ENCODE measurements at places on chromosomes 7 and 10. TPM values are rescaled to one million over a fixed set of nuclear protein-coding genes. Genes with fewer than 3 reads are reported as not detected.

DNA sequence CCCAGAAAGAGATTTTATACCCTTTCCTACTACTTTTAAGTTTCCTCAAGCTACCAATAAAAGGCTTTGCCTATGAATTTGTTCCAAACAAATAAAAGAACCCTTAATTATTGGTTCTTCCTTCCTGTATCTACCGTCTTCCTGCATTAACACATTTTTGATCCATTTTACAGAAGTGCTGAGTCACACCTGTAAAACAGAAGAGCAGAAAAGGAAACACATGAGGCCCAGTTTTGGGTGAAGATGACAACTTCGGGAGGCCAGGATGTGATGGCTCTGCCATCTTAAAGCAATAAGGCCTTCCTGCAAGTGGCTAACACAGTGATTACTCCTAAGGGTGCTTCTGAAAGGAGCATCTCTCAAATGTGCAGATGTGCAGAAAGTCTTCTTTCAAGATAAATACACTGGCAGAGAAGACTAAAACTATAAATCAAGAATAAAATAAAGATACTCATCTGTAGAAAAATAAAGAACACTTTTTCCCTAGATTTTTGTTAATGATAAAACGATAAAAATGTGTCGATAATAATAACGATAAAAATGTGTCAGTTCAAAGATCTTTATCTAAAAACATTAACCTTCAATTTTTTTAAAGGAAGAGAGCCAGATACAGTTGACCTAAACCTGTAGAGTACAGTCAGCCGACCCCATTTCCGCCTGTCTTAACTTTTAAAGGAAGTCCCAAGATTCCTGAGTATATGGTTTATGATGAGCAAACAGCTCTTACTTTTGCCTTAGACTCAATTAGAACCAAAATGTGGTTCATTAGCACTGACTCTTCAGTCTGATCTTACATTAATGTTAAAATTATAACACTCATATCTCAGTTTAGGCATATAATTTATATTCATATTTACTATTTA is 108.6 kb downstream of the UBE2H start:
- DNase-seq = no peak

- no peak for DNase-seq
Measured at GRCh38 chr7:142885311-142886230, at the start of gene TRPV6. Gene TRPV6 (minus strand): TSS chr7:142885745.

APBB1IP gene
- 99.8 TPM for total RNA-seq

GRCh38 chr7:7830122-7830878 is 111.9 kb upstream of the RPA3 start:
- DNase-seq = no peak

DNA sequence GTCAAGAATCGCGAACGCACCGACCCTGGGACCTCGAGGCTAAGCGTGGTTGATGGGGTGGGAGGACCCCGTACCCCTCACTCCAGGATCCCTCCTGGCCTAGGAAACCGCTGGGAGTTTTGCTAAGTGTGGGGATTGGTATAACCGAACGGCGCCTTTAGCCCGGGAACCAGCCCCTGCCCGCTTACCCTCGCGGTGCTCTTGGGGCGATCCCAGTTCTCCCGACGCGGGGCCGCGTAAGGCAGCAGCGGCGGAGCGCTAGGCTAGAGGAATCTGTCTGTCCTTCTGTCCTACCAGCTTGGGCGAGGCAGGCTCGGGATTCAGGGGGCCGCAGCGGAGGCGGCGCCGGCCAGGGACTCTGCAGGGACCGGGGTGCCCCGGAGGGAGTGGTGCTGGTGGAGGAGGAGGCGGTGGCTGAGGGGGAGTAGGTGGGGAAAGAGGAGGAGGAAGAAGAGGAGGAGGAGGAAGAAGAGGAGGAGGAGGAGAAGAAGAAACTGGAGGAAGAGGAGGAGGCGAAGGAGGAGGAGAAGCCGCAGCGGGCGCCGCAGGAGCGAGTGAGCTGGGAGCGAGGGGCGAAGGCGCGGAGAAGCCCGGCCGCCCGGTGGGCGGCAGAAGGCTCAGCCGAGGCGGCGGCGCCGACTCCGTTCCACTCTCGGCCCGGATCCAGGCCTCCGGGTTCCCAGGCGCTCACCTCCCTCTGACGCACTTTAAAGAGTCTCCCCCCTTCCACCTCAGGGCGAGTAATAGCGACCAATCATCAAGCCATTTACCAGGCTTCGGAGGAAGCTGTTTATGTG is 439 bp upstream of the EMX2 start:
- no peak for DNase-seq

HOXA2 gene
- total RNA-seq = not detected

DNA sequence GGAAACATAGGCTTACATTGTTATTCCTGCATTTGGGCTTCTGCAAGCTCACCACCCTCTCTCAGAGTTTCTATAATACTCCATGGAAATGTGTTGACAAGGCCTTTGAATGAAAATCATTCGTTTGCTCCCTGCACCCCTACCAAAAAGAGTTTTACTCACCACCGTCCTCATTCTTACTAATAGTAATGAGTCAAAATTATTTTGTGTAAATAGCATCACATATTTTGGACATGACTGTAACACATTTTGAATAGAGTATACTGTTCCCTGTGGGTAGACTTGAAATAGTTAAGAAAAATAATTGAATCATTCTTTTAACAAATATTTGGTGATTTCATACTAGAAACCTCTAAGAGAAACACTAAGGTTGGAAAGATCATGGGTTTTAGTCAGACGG is 84.6 kb downstream of the AKAP9 start:
- no peak for DNase-seq

- DNase-seq = no peak
Measured at GRCh38 chr7:128422842-128423241, 13.1 kb upstream of the IMPDH1 start.

GRCh38 chr10:87534173-87534858 is 29.6 kb downstream of the MINPP1 start:
- DNase-seq = no peak

UNC5B gene
- total RNA-seq = not detected

- no peak for DNase-seq
Measured at GRCh38 chr10:90842725-90843124, 15.1 kb downstream of the HTR7 start.

THSD7A gene
- not detected for total RNA-seq

- no peak for DNase-seq
Measured at GRCh38 chr7:121023194-121023593, 34.7 kb downstream of the CPED1 start.

GHRHR gene
- not detected for total RNA-seq

DNA sequence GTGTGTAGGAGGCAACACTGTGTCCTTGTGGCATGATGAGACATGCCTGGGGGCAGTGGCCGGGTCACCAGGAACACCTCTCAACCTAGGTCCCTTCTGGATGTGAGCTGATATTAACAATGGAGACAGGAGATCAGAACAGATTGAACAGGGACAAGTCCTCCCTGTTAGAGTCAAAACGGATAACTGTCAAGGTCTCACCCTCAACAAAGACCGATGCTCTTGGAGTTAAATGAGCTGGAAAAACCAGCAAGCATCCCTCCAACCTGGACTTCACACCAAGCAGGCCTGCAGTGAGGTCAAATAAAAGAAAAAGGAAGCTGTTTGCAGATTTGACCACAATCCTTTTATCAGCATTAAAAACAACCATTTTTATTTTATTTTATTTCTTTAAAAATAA is 49.0 kb downstream of the SLIT1 start:
- no peak for DNase-seq

CLRN3 gene
- not detected for total RNA-seq

DNA sequence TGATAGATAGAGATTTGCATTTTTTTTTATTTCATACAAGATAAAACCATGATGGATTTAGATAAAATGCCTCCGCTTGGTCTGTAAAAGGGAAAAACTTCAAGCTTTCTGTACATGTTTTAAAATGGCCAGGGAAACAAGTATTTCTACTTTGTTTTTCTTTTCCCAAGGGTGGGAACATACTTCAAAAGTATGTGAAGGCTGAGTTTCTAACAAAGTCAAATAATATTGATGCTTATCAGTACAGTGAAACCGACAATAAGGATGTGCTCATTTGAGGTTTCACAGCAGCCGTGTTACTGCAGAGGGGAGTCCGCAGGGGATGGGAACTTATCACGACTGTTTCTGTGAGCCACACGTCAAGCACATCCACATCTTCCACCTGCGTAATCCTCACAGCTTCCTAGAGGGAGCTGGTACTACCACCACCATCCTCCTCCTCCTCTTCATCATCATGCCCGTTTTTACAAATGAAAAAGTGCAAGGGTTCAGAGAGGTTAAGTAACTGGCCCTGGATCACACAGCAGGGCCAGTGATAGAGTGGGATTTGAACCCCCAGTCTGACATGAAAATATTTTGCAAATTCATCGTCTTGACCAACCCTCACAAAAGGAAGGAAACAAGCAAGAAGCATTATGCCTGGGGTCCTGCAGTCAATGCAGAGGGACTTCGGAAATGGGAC is 94.3 kb downstream of the GPR26 start:
- DNase-seq = no peak

GRCh38 chr7:83020161-83020560 is 142.5 kb downstream of the PCLO start:
- no peak for DNase-seq

SFXN2 gene
- 23.5 TPM for total RNA-seq

DNA sequence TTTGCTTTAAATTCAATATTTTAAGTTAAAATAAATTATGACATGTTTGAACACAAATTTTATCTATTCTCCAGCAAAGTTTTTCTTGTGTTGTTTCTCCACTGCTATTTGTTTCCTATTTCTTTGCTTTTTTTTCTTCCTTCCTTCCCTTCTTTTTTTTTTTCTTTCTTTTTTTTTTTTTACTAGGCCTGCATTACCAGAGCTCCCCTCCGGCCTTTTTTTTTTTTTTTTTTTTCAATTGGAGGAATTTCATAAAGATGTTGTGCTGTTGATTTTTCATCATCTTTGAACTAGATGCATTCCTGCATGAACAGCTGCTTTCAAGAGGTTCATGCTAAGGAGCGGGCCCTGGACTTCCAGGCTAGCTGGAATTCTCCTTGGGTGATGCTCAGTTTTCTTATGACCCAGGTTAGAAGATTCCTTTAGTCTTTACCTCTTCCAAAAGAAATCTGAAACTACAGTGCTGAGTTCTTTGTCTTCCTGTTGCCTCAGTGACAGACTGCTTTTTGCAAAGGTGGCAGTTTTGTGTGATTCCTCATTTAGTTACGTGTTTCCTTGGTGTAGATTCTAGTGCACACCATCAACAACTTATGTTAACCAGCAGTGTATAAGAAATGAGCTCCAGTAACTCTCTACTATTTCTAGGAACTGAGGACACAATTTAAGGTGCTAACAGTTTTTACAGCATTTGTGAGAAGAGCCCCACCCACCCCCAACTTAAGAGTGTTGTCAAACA is 4.8 kb upstream of the CAMK1D start:
- no peak for DNase-seq

SAMD9 gene
- 39.2 TPM for total RNA-seq

GRCh38 chr10:133419211-133419950 is 5.0 kb downstream of the SPRN start:
- no peak for DNase-seq

DNA sequence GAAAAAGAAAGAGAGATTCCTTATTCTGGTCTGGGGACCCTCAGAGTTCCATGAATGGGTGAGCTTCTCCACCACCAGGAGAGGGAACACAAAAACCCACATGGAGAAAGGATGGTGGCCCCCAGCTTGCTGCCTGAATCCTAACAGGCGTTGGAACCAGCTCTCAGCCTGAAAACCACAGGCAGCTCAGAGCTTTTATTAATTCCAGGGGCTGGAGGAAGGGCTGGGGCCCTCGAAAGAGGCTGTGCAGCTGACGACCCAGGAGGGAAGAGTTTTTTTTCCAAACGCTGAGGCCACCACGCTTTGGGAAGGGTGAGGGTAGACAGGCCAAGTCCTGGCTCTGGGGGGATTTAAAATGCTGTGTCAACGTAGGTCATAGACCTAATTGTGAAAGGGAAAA is 10.8 kb upstream of the ELN start:
- no peak for DNase-seq

EIF3B gene
- total RNA-seq = 152 TPM

DNA sequence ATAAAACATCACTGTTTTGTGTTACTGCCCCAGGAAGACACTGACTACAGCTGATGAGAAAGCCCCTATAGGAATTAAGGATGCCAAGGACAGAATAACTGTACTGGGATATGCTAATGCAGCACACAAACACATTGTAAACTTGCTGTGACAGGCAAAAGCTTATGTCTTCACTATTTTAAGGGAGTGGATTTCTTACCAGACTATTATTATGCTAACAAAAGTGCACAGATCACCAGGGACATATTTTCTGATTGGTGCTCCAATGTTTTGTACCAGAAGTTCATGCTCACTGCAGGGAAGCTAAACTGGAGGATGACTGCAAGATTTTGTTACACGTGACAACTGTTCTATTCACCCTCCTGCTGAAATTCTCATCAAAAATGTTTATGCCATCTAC is 48.1 kb upstream of the PTPN12 start:
- DNase-seq = no peak

C7orf57 gene
- total RNA-seq = not detected

- no peak for DNase-seq
Measured at GRCh38 chr10:118204292-118204943, 137.7 kb downstream of the FAM204A start.

- no peak for DNase-seq
Measured at GRCh38 chr7:110071192-110071591, 1019.7 kb upstream of the LRRN3 start.

- no peak for DNase-seq
Measured at GRCh38 chr10:30207485-30208052, 141.5 kb downstream of the MTPAP start.

PDK4 gene
- 7.1 TPM for total RNA-seq

TUBAL3 gene
- total RNA-seq = not detected

DNA sequence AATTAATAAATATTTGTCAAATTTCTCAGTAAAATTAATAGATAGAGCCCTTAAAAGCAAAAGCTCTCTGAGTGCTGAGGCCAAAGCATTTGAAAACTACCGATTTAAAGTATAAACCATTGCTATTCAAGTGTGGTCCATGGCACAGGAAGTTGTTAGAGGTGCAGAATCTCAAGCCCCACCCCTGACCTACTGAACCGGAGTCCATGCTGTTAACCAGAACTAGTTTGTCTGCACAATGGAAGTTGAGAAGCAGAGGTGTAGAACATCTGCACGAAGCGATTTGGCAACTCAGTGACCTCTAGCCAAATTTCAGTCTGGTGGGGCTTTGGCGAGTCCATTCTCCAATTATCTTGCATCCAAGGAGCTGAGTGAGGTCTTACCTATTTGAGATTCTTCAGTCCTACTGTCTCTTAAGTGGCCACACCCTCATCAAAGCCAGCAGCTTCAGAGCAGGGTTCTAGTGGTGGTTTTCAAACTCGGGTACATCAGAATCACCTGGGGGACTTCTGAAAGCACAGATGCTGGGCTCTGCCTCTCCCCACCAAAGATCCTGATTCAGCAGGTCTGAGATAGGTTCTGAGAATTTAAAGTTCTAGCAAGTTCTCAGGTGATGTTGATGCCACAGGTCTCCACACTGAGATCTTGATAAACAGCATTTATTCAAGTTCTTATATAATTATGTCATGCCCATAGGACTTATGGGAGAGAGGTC is 96.8 kb upstream of the SAMD8 start:
- DNase-seq = peak; percentile 60

TRPV5 gene
- not detected for total RNA-seq

DNA sequence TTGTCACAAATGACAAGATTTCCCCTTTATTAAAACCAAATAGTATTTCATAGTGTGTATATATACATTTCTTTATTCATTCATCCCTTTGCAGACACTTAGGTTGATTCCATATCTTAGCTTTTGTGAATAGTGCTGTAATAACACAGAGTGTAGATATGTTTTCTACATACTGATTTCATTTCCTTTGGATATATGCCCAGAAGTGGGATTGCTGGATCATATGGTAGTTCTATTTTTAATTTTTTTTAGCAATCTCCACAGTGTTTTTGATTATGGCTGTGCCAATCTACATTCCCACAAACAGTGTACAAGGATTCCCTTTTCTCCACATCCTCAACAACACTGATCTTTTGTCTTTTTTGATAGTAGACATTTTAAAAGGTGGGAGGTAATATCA is 46.4 kb downstream of the CSTF2T start:
- no peak for DNase-seq

All from B cell (primary cell).